ENCODE measurements at places on chromosomes 11 and 22.

GRCh38 chr22:37020192-37020479 is 594 bp downstream of the MPST start:
- no peak for DNase-seq

- no peak for DNase-seq
These were observed 79.5 kb upstream of the TTC12 start for GRCh38 chr11:113234888-113235287.

- DNase-seq: no peak
These were observed 1.5 kb downstream of the UPK2 start for GRCh38 chr11:118957549-118957948.

DNA sequence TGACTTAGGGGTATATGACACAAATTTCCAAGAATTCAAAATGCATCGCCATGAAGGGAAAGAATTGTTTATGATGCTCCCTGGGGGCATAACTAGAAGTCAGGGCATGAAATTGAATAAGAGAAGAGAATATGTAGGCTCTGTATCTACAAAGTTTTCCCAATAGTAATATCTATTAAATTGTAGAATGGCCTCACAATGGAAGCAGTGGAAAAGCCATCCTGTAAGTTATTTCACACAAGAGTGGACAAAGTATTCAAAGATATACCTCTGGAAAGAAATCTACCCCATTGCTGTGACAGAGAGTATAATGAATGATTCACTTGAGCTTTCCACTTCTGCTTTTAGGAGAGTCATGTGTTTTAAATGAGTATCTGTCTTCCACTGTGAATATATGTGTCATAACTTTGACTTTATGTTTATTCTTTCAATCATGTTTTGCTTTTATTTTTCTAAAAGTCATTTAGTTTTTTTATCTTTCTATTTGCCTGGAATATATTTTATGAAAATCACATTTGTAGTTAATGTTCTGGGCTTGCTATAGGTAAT is 65.7 kb upstream of the DDI1 start:
- DNase-seq: no peak

DNA sequence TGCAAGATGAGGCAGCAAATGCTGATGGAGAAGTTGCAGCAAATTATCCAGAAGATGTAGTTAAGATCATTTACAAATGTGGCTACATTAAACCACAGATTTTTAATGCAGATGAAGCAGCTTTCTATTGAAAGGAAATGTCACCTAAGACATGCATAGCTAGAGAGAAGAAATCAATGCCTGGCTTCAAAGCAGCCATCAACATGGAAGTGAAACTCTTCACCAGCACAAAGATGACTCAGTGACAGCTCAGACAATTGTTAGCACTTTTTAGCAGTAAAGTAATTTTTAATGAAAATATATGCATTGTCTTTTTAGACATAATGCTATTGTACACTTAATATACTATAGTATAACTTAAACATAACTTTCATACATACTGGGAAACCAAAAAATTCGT is 71.4 kb downstream of the FANCF start:
- no peak for DNase-seq
